ENCODE measurements at places on chromosomes 2 and 18.
A peak's percentile ranks its signal among the peaks of the same experiment; 100 is the strongest.

GRCh38 chr18:685438-685837, 27.0 kb downstream of the ENOSF1 start:
- DNase-seq: no peak

DNA sequence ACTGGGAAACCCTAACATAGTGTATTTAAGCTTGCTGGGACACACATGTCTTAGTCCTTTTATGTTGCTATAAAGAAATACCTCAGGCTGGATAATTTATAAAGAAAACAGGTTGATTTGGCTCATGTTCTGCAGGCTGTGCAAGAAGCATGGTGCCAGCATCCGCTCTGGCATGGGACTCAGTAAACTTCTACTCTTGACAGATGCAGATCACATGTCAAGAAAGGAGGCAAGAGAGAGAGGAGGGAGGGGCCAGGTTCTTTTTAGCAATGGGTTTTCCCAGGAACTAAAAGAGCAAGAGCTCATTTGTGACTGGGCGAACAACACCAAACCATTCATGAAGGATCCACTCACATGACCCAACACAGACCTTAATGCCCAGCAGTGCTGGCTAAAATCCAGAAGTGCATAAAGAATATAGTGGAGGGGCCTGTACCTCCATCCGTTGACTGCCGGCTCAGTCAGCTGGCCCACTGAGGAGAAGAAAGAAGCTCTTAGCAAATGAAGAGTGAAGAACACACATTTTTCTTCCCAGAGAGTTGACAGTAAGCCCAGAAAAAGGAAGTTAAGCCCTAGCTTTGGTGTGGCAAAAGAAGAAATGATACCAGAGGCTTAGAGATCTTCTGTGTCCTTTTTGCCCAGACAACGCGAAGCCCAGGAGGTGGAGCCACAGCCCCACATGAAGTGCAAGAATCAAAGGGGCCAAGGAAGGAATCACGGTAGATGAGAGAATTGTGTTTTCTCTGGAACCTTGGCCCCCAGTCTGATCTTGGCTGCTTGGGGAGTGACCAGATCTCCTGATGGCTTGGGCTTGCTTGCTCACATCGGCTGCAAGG, 183.5 kb upstream of the FAM98A start:
- no peak for DNase-seq

- no peak for DNase-seq
Observed at GRCh38 chr2:13611939-13612338, 895.2 kb downstream of the TRIB2 start.

- DNase-seq: peak; percentile 50
Observed at GRCh38 chr18:80171054-80171872, 62.2 kb downstream of the ADNP2 start.

DNA sequence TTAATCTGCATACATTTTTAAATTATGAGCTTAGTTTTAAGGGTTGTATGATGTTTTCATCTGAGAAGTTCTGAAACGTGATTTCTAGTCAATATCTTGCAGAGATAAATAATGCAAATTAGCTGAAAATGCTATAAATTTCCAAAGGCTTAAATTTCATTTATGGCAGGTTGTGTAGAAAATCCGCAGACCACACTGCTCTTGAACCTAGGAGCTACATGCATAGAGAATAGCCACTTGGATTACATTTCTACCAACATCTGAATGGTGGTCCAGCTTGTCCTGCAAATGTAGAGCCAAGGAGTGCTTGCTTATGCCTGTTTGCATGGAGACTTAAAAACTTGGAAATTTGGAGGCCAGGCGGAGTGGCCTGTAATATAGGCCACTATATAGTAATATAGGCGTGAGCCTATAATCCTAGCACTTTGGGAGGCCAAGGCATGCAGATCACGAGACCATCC, 6.8 kb downstream of the MAT2A start:
- DNase-seq: no peak

GRCh38 chr2:20148923-20149702, 75.8 kb downstream of the SDC1 start:
- DNase-seq: no peak

- no peak for DNase-seq
Observed at GRCh38 chr18:35662293-35663062, 80.9 kb downstream of the GALNT1 start.

- DNase-seq: no peak
Observed at GRCh38 chr18:53191634-53192033, 851.6 kb downstream of the DCC start.

DNA sequence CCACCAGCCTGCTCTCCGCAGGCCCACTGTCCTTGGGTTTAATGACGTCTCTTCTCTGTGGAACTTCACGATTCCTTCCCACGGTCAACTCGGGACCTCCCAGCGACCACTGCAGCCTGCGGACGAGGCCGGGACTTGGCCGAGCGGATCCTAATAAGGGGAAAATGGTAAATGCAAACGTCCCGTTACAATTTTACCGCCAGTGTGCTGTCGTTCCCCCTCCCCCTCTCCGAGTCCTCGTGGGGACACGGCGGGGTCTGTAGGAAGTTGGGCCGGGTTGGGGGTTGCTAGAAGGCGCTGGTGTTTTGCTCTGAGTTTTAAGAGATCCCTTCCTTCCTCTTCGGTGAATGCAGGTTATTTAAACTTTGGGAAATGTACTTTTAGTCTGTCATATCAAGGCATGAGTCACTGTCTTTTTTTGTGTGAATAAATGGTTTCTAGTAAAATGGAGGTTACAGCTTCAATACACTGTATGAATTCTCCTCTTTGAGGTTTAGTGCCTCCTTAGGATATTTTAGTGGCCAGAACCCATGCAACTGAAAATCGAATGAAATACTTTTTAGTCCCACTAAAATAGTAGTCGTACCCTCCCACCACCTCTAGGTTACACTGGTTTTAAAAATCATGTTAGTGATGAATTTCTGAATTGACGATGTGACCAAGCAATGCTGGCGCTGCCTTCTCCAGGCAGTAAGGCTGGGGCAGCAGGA, 2.3 kb downstream of the HOXD11 start:
- DNase-seq: no peak

Data from CD4-positive, alpha-beta T cell treated with Interleukin-17A for 4 hours (primary cell).